ENCODE measurements at places on chromosomes 6 and 20. TPM values are rescaled to one million over a fixed set of nuclear protein-coding genes. Genes with fewer than 3 reads are reported as not detected.

The STXBP5 gene
- total RNA-seq = 14.4 TPM

The DEFB132 gene
- not detected for total RNA-seq

The OR2H2 gene
- not detected for total RNA-seq

The CSNK2A1 gene
- 122 TPM for total RNA-seq

The SOX18 gene
- total RNA-seq = 30.5 TPM

The TIAM2 gene
- total RNA-seq = 12.0 TPM

The MCHR2 gene
- not detected for total RNA-seq

The TINAG gene
- total RNA-seq = 0.41 TPM

The IYD gene
- total RNA-seq = not detected

The WFDC12 gene
- total RNA-seq = not detected

The BPIFA1 gene
- total RNA-seq = not detected
